ENCODE measurements at places on chromosomes 12 and 14.

DNA sequence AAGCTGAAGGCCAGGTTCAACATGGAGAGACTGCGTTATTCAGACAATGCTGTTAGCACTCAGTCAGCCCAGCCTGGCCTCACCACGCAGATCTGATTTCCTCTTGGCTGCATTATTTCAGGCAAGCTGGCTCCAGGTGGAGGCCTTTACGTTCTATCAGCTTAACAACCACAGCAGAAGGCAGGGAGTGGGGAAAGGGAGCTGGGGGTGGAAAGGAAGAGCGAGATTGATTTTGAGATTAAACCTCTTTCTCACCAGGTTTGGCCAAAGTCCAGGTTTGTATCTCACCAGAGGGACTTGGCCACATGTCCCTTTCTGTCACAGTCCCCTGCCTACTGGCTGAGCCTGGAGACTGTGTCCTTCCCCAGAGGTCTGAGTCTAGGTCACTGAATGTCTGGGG is 543.7 kb upstream of the TMEM132C start:
- no peak overlapping the region for H3K27ac ChIP-seq
- H3K27me3 ChIP-seq, result no peaks in the 10 kb centered on the region
- DNase-seq, result no peak

DNA sequence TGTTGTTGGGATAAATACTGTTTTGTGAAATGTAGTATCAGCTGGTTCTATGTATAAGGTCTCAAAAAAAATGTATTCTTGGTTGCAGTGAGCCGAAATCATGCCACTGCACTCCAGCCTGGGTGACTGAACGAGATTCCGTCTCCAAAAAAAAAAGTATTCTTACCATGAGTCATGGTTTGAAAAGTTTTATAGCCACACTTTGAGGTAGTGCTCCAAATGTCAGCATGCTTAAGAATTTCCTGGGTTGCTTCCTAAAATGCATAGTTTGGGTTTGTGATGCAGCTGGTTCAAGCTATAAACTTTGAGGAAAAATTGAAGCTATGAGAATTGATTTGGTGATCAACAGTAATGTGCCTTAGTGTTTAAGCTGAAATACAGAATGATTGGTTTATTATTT is 48.0 kb downstream of the ETNK1 start:
- peaks cover 4% of the 10 kb centered on the region for H3K36me3 ChIP-seq
- no peak for DNase-seq
- H3K27me3 ChIP-seq, result no peaks in the 10 kb centered on the region
- no peaks in the 10 kb centered on the region for H3K4me1 ChIP-seq

DNA sequence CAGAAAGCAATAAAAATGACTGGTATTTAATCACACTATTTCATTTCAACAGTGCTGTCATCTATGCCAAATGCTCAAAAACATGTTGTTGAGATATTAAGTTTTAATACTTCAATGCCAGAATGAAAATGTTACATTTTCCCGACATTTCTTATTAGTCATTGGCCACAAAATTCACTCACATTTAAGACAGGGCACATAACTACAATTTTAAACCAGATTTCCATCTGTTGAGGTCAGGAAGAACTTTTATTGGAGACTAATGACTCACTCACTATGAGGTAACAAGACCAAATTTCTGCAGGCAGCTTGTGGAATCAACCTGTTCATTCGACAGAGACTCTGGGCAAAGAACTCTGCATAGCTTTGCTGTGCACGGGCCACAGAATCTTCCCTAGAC is 36.8 kb downstream of the PPTC7 start:
- H3K4me3 ChIP-seq, result no peak overlapping the region
- peak overlapping the region; percentile 100 for H3K27ac ChIP-seq
- no peak for DNase-seq
- peaks cover 47% of the 10 kb centered on the region for H3K4me1 ChIP-seq
- no peaks in the 10 kb centered on the region for H3K27me3 ChIP-seq

DNA sequence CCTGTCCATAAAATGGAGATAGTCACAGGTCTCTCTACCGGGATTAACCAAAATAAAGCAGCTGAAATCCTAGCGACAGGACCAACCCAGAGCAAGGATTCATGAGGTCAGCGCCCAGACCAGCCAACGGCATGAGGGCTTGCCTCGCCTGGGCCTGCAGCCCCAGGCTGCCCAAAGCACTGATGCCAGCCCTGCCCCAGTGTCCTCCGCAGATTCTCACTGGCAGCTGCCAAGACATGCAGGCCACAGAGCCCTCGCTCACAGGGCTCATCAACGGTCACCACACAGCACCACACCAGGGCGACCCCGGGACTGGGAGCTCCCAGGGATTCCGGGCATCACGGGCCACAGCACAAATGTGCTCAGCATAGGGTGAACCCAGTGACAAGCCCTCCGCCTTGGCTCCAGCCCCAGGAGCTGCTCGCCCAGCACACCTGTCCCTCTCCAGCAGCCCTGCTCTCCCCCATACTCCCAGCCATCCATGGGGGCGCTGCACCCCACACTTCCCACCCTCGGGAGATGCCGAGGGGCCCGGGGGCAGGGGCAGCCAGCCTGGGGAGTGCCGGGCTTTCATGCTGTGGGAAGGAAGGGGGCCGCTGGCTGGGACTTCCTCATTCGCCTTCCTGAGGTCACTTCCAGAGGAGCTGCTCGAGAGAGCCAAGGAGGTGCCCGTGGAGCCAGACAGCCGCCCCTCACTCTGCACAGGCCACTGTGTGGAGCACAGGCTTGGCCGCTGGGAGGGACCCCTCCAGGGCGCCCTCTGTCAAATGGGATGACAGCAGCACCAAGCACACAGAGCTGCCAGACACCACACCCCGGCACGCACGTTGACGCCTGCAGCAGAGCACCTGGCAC is 14.1 kb downstream of the RAB35 start:
- H3K4me1 ChIP-seq, result no peaks in the 10 kb centered on the region
- DNase-seq, result no peak
- no peak overlapping the region for H3K27ac ChIP-seq
- peaks cover 39% of the 10 kb centered on the region for H3K36me3 ChIP-seq

DNA sequence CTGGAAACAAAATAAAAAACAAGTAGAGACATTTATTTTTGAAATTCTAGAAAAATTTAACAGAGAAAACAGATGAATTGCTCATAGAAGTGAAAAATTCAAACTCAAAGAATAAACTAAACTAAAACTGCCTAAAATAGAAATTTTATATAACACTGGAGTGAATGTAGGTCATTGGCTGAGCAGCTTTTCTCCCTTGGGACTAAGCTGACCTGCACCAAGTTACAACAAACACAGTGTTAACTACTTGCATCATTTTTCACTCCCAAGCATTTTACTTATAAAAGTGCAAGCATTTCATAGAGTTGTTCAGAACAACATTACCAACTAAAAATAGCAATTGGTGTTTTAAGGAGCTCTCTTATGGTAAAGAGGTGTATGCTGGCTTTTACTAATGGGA is 298.1 kb downstream of the MED13L start:
- DNase-seq, result no peak
- no peaks in the 10 kb centered on the region for H3K27me3 ChIP-seq
- H3K4me3 ChIP-seq, result no peak overlapping the region
- H3K27ac ChIP-seq, result no peak overlapping the region

DNA sequence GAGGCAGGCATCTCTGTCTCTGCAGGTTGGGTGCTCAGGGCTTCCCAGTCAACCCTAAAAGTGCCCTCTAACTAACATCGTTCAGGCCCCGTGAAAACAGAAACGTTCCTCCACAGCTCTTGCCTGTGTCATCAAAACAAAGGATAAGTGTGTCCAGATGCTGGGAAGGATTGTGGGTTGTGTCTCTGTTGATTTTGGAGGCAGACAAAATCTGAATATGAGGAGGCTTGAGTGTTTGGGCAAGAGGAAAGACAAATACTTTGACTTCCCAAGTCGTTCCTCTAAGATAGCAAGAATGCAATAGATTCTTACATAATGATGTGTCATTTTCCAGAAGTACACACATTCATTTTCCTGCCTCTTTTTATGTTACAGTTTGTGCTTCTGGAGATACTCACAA is 52.9 kb downstream of the SERPINA3 start:
- DNase-seq, result no peak
- H3K36me3 ChIP-seq, result no peaks in the 10 kb centered on the region
- peaks cover 5% of the 10 kb centered on the region for H3K4me1 ChIP-seq
- H3K4me3 ChIP-seq, result no peak overlapping the region
- H3K27me3 ChIP-seq, result no peaks in the 10 kb centered on the region

DNA sequence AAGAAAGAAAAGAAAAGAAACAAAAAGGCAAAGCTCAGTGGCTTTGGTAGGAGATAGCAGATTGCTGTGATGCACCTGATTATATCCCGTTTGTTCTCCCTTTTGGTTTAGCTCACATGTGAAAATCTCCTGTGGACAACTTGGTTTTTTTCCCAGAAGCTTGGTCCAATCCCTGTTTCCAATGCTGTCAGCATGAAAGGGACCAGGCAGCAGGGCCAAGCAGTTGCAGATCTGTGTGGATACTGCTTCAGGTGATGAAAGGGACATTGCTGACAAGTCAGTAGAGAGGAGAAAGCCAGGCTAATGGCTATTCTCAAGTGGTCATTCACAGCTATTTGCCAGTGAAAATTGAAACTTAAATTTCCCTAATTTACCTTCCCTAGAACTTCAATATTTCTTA is 18.8 kb upstream of the SLCO1A2 start:
- no peaks in the 10 kb centered on the region for H3K27me3 ChIP-seq
- H3K4me3 ChIP-seq, result no peak overlapping the region

DNA sequence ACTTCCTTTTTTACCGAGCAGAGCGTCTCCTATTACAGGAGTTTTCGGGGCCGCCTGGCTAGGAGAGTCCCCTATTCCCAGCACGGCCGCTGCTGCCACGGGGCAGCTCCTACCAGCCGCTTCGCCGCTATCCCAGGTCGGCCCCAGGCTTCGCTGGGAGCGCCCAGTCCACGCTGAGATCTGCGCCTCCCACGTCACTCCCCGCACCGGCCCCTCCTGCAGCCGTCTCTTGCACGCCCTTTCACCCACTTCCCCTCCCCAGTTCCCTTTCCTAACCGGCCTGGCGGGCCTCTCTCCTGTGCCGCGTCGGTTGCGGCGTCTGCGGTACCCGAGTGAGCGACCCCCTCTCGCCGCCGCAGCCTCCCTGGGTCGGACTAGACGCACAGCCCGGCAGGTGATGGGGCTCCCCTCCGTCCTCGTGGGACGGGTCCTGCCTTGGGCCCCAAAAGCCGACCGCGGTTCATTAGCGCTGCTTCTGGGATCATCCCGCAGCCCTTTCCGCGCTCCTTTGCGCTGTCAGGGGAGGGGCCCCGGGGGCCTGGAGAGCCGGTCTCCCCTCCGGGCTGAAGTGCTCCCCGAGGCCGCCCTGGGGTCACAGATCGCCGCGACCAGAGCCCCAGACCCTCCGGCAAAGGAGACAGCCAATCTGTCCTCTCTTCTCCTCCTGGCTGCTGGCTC is 1318.4 kb downstream of the TMEM121 start:
- no peaks in the 10 kb centered on the region for H3K36me3 ChIP-seq
- DNase-seq, result no peak
- H3K4me1 ChIP-seq, result peaks cover 46% of the 10 kb centered on the region
- H3K27me3 ChIP-seq, result no peaks in the 10 kb centered on the region
- peak overlapping the region; percentile 23 for H3K4me3 ChIP-seq
- peak overlapping the region; percentile 63 for H3K27ac ChIP-seq

- H3K4me1 ChIP-seq, result peaks cover 17% of the 10 kb centered on the region
- no peaks in the 10 kb centered on the region for H3K27me3 ChIP-seq
- peak within 1 kb of the TSS; percentile 78 for H3K27ac ChIP-seq
- H3K36me3 ChIP-seq, result peaks cover 32% of the 10 kb centered on the region
Observed at GRCh38 chr14:50943943-50944646, at the start of gene PYGL. PYGL (minus strand) TSS chr14:50944483; CDS start chr14:50944403, 80 bp downstream.

- no peak for DNase-seq
- no peaks in the 10 kb centered on the region for H3K4me1 ChIP-seq
- H3K4me3 ChIP-seq, result no peak overlapping the region
- no peaks in the 10 kb centered on the region for H3K27me3 ChIP-seq
- H3K27ac ChIP-seq, result no peak overlapping the region
Observed at GRCh38 chr12:94750864-94751263, 100.5 kb upstream of the TMCC3 start.

GRCh38 chr12:30457621-30458289 is 237.9 kb downstream of the IPO8 start:
- no peak overlapping the region for H3K4me3 ChIP-seq
- H3K27ac ChIP-seq, result no peak overlapping the region
- DNase-seq, result no peak
- no peaks in the 10 kb centered on the region for H3K36me3 ChIP-seq
- no peaks in the 10 kb centered on the region for H3K4me1 ChIP-seq
- H3K27me3 ChIP-seq, result no peaks in the 10 kb centered on the region

GRCh38 chr12:109820816-109821381 is 12.3 kb downstream of the TRPV4 start:
- no peak overlapping the region for H3K4me3 ChIP-seq
- peaks cover 47% of the 10 kb centered on the region for H3K4me1 ChIP-seq
- H3K27ac ChIP-seq, result peak overlapping the region; percentile 76
- H3K27me3 ChIP-seq, result no peaks in the 10 kb centered on the region

DNA sequence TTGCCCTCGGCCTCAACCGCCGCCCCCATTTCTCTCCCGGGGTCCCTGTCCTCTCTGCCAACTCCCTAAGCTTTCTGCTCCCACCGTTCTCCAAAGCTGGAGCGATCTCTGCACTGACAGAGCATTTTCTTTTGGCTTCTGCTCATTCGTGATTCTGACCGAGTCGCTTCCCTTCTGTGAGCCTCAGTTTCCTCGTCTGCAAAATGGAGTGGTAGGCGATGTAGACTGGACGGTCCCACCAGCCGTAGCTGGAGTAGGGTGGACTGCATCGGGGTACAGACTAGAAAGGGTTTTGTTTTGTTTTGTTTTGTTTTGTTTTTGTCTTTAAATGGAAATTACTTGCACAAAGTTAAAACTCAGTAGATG is 2.4 kb downstream of the VSX2 start:
- DNase-seq, result no peak
- no peaks in the 10 kb centered on the region for H3K4me1 ChIP-seq
- H3K27ac ChIP-seq, result no peak overlapping the region
- H3K27me3 ChIP-seq, result peaks cover 91% of the 10 kb centered on the region
- H3K36me3 ChIP-seq, result no peaks in the 10 kb centered on the region

DNA sequence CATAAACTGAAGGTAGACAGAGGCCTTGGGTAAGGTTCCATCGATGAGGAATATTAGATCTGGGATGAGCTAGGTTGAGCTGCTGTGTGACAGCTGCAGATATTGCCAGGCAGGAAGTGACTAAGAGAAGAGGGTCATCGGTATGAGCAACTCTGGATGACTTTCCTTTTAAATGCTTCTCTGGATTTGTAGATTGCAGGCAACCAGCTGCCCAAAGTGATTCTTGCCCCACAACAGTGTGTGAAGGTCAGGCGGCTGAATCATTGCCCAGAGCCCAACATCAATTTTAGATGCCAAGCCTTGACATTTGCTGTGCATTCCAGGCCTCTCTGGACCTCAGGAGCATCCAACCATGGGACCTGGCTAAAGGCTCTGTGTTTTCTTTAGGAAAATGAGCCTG is 255.9 kb downstream of the DPF3 start:
- no peaks in the 10 kb centered on the region for H3K27me3 ChIP-seq
- no peak for DNase-seq
- no peak overlapping the region for H3K4me3 ChIP-seq
- H3K27ac ChIP-seq, result peak overlapping the region; percentile 73

GRCh38 chr14:68709007-68709406 is 83.9 kb downstream of the ZFP36L1 start:
- no peak for DNase-seq
- no peak overlapping the region for H3K4me3 ChIP-seq
- no peak overlapping the region for H3K27ac ChIP-seq
- H3K4me1 ChIP-seq, result peaks cover 23% of the 10 kb centered on the region

GRCh38 chr14:61797309-61797708 is 35.1 kb downstream of the SNAPC1 start:
- H3K36me3 ChIP-seq, result peaks cover 41% of the 10 kb centered on the region
- no peaks in the 10 kb centered on the region for H3K4me1 ChIP-seq
- no peak overlapping the region for H3K4me3 ChIP-seq
- DNase-seq, result no peak
- H3K27me3 ChIP-seq, result no peaks in the 10 kb centered on the region
- no peak overlapping the region for H3K27ac ChIP-seq

GRCh38 chr14:91719839-91720238 is 12.0 kb downstream of the CATSPERB start:
- H3K4me1 ChIP-seq, result no peaks in the 10 kb centered on the region
- DNase-seq, result no peak
- no peak overlapping the region for H3K27ac ChIP-seq
- H3K36me3 ChIP-seq, result no peaks in the 10 kb centered on the region
- no peak overlapping the region for H3K4me3 ChIP-seq
- no peaks in the 10 kb centered on the region for H3K27me3 ChIP-seq

Measured in RWPE2 (cell line).